NK-92 treated with Interleukin-12 subunit alpha and Interleukin-12 subunit beta, amount 100 ng/mL, for 24 hours (cell line): ENCODE measurements at places on chromosomes 1 and 21.
A peak's percentile ranks its signal among the peaks of the same experiment; 100 is the strongest.

GRCh38 chr1:208637181-208637580, 393.0 kb upstream of the PLXNA2 start:
- no peak for DNase-seq

GRCh38 chr1:29736582-29737188, 500.4 kb downstream of the PTPRU start:
- DNase-seq, result no peak

DNA sequence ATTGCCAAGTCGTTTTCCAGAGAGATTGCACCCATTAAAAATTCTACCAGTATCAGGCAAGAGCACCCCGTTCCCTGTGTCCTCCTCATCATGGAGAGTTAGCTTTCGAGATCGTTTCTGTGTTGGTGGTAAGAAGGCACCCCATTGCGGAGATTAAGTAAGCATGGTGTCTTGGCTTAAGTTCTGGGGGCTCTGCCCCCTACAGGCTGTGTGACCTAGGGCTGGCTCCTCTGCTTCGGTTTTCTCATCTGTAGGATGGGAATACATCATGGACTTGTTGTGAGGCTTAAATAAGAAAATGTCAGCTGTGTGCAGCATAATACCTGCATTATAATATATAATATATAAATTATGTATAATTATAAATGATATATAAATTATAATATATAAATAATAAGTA, 36.8 kb upstream of the TENT5C start:
- DNase-seq, result no peak

DNA sequence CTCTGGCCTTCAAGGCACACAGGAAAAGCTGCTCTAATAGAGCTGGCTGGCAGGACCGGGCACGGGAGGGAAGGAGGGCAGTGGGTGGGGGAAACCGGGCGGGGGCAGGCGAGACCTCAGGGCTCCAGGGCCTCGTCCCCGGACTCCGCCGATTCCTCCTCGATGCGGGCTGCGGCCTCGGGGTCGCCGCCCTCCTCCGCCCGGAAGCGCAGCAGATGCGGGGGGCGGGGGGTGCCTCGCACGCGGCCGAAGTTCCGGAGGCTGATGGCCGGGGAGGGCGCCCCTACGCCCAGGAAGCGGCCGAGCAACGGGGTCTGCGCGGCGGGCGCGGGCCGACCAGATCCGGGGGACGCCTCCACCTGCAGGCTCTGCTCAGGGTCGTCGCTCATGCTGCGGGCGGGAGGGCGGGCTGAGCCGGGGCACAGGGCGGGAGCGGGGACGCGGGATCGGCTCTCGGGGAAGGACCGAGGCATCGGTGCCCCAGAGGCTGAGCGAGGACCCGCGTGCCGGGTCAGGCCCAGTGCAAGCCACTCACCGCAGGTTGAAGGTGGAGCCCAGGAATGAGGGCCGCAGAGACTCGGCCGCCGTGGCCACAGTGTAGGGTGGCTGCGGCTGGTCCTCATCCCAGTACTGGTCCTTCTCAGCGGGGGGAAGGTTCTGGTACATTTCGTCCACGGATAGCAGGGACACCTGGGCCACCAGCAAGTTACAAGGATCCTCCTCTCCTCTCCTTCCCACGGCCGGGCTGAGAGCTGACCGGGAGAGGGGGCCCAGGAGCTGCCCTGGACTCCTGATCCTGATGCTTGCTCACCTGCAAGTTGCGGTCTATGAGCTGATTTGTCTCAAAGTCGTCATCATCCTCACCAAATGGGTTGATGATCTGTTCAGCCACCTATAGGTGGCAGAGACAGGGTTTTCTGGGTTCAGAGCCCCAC, 3.6 kb downstream of the BEST4 start:
- DNase-seq, result no peak

- peak; percentile 32 for DNase-seq
Observed at GRCh38 chr1:34786521-34787325, 5.7 kb downstream of the GJB3 start.

DNA sequence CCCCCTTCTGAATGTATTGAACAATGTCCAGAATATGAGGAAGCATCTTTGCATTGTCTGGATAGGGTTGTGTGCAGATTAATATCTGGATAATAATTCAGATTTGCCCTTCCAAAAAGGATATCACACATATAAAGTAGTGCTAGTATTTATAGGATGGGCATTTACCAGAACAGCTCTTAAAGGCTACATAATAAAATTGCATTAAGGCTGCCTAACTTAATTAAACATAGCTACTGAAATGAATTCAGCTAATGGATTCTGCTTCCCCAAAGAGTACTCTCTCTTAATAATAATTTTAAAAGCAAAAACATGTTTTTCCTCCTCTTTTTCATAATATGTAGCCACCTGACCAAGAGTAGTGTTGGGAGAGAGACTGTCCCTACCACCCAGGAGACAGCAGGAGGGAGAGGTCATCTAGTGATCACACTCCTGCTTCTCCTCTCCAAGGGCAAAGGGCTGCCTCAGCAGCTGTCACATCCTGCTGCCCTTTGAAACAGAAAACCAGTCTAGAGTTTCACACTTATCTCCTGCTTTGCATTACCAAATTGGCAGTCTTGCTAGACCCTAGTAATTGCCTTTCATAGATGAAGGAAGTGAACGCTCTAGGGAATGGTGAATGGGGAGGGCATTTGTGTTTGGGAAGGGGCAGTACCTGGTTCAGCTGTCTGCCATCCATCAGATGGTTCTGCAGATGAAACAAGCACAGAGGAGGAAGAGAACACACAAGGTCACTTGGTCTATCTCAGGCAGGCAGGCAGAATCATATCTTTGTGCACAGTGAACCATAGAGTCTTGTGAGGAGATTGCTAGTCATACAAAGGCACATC, 29.3 kb upstream of the DDAH1 start:
- no peak for DNase-seq
